ENCODE measurements at places on chromosomes 2 and 18. TPM values are rescaled to one million over a fixed set of nuclear protein-coding genes. Genes with fewer than 3 reads are reported as not detected.

GALNT13 gene
- not detected for polyA plus RNA-seq

TRIM43 gene
- not detected for polyA plus RNA-seq

NGEF gene
- not detected for polyA plus RNA-seq

NT5C1B gene
- polyA plus RNA-seq: 0.21 TPM

- H3K27me3 ChIP-seq: peaks cover 1% of the 10 kb centered on the region
- no peak for DNase-seq
- H3K27ac ChIP-seq: no peak overlapping the region
- H3K36me3 ChIP-seq: no peaks in the 10 kb centered on the region
These were observed 10.3 kb upstream of the PXDN start for GRCh38 chr2:1754461-1755170.

DNA sequence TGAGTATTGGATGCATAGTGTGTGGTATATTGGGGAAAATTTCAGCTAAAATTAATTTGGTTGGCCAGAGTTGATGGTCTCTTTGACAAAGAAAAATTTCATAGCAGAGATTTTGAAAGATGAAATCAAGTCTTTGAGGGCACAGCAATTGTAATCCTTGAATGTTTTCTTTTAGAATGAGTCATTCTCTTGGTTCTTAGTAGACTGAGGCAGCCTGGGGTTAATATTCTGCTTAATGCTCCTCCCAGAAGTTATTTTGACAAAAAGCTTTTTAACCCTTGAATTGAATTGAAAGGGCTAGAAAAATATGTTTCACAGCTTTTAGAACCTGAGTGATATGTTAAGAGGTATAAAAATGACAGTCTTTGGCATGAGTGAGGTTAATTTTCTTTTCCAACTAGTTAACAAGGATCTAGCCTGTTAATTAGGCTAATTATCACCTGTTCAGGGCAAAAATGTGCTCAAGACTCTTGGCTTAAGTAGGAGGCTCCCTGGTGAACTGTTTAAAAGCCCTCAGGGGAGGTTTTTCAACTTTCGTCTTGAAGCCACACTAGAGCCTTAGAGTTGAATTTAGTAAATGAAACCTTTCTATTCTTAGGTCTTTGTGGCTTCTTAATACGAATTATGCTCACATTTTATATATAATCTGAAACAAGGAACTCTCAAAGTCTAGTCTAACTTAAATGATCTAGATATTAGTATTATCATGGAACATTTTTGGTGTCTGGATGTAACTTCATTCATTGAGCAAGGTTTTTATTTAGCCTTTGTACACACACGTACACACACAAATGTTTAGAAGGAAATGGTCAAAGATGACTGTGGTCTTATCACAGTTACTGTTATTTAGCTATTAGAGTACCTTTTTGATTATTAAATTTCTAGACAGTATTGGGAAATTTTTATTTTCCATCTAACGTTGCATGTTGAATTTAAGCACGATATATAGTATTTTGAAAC lies 272.5 kb downstream of the ZNF407 start:
- H3K36me3 ChIP-seq: no peaks in the 10 kb centered on the region
- no peaks in the 10 kb centered on the region for H3K27me3 ChIP-seq
- H3K4me3 ChIP-seq: no peak overlapping the region
- no peaks in the 10 kb centered on the region for H3K4me1 ChIP-seq

DNA sequence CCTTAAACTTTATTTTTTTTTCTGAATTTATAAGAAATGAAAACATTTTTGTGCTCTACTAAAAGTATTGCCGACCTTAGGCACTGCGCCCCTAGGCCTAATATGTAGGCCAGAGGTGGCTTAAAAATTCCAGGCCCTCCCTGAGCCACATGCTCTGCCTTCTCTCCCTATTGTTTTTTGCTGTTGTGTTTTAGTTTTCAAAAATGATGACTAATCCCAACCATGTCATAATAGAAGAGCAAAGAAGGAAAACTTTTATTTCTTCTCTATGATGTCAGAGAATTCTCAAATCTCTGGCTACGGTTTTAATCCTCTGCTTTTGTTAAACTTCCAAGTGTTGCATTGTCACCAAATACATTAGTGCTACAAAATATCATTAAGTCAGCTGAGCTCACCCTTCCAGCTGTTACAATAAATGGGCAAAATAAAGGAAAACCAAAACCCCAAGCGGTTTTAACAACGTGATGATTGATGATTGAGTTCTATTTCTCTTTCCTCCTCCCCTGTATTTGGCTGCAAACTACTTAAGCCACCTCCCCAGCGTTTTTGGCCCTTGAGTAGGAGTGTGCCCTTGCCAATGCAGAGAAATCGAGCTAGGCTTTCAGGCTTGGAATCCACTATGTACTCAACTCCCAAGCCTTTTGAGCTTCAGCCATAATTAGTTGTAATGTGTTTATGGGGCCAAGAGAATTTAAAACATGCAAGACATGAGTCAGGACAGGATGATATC lies 163.5 kb upstream of the POU3F3 start:
- no peak overlapping the region for H3K27ac ChIP-seq
- H3K27me3 ChIP-seq: peaks cover 2% of the 10 kb centered on the region
- H3K4me3 ChIP-seq: no peak overlapping the region
- no peaks in the 10 kb centered on the region for H3K36me3 ChIP-seq
- no peak for DNase-seq

DNA sequence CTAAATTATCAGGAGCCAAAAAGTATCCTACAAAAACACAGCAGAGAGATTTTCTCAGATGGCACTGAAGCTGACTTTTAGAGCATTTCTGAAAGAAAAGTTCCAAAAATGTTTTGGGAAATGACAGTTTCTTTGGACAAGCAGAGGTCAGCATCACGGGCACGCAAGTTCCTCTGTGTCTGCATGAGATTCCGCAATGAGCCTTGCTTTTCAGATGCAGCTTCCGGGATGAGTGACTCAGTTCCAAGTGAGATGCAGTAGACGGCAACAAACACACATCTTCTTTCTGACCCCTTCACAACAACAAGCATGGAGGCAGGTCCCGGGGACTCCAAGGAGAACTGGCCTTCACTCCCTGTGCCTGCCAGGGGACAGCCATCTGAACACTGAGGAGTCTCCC lies 76.6 kb downstream of the EIPR1 start:
- peaks cover 21% of the 10 kb centered on the region for H3K4me1 ChIP-seq
- H3K27me3 ChIP-seq: peaks cover 4% of the 10 kb centered on the region
- H3K36me3 ChIP-seq: peaks cover 3% of the 10 kb centered on the region
- no peak for DNase-seq
- no peak overlapping the region for H3K4me3 ChIP-seq
- no peak overlapping the region for H3K27ac ChIP-seq

DNA sequence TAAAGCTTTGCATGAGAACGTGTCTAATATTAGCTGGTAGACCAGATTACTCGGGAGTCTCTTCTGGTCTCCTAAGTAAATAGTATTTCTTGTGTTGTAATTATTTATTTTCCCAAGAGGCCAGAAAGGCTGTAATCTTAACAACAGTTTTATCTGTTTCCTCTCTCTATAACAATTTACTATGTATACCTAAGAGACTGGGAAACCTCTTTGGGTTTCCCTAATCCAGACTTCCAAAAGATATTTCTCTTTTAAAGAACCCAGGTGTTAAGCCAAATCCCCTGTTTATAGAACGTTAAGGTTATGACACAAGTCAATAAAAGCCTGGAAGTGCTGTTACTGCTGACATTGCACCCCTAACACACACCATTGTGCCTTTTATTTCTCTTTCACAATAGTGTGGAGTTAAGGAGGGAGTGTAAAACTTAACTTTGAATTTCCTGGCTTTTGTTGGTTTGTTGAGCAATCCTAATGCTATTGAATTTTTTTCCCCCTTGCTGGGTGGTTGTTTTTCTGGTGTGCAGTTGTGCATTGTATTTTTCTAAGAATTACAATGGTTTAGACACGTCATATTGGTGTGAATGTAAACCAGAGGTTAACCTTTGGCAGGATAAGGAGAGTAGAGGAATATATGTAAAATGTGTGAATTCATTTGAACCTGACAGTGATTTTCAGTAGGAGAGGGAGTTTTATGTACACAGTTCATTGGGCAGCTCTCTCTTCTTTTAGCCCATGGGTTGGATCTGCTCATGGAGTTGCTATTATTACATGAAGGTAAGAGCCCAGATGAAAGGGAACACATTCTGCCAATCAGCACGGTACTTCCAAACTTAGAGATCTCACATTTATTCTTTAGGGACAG lies 192.8 kb downstream of the MTX2 start:
- H3K4me3 ChIP-seq: no peak overlapping the region
- no peak overlapping the region for H3K27ac ChIP-seq
- H3K36me3 ChIP-seq: no peaks in the 10 kb centered on the region
- no peaks in the 10 kb centered on the region for H3K4me1 ChIP-seq
- H3K27me3 ChIP-seq: peaks cover 6% of the 10 kb centered on the region

DNA sequence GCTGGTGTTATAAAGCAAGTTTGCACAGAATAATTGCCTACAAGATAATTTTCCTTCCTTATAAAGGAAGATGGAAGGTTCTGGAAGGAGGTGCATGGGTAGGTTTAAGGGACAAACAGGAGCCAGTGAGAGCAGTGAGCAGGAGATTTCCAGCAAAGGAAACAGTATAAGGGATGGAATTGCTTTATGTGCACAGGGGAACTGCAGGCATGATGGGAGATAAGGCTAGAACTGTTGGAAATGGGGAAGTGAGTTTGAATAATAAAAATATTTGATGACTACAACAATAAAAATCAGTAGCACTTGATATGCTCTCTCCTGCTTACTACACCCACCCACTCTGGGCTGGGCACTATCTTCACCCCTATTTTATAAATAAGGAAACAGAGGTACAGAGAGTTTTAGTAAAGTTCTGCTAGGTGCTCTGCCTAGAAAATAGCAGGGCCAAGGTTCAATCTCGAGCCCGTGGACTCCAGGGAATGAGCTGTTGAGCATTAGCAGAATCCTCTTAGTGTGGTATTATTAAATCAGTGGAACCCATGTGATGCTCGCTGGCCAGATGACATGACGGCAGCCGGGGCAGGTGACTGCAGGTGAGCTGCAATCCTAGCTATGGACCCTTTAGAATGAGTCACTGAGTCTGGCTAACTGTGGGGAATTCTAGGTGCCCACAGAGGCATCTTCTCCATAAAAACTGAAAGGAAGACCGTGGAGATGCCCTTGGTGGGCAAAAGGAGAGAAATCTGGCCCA lies 302.5 kb downstream of the PIEZO2 start:
- no peak overlapping the region for H3K27ac ChIP-seq
- no peaks in the 10 kb centered on the region for H3K4me1 ChIP-seq
- no peak for DNase-seq
- H3K4me3 ChIP-seq: no peak overlapping the region
- H3K27me3 ChIP-seq: peaks cover 1% of the 10 kb centered on the region

GRCh38 chr2:217996361-217996760 lies 6.4 kb downstream of the TNS1 start:
- H3K27me3 ChIP-seq: peaks cover 7% of the 10 kb centered on the region
- H3K4me3 ChIP-seq: no peak overlapping the region
- no peaks in the 10 kb centered on the region for H3K4me1 ChIP-seq
- no peak for DNase-seq
- no peaks in the 10 kb centered on the region for H3K36me3 ChIP-seq

GRCh38 chr18:67455890-67456501 lies 60.5 kb downstream of the DSEL start:
- H3K4me1 ChIP-seq: no peaks in the 10 kb centered on the region
- no peak for DNase-seq
- H3K4me3 ChIP-seq: no peak overlapping the region
- H3K27ac ChIP-seq: no peak overlapping the region

- H3K27ac ChIP-seq: no peak overlapping the region
- peaks cover 3% of the 10 kb centered on the region for H3K36me3 ChIP-seq
- H3K4me3 ChIP-seq: no peak overlapping the region
These were observed 25.2 kb upstream of the FRZB start for GRCh38 chr2:182891611-182892010.

DNA sequence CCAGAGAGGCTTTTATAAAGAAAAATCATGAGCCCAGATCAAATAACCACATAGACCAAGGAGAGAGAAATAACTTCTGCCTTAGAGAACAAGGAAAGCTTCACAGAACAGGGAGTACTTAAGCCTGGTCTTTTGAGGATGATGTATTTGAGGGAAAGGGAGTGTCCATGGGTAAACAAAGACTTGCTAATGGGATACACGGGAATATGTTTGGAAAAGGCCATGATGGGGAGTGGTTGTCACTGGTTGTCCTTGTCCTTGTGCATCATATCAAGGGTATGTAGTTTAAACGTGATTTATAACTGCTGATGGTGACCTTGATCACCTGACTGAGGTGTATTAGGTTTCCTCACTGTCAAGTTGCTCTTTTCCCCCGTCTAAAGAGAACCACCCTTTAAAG lies 169.9 kb downstream of the FAM210A start:
- no peak for DNase-seq
- peaks cover 7% of the 10 kb centered on the region for H3K36me3 ChIP-seq
- H3K4me1 ChIP-seq: peaks cover 4% of the 10 kb centered on the region
- H3K27ac ChIP-seq: no peak overlapping the region
- no peak overlapping the region for H3K4me3 ChIP-seq

DNA sequence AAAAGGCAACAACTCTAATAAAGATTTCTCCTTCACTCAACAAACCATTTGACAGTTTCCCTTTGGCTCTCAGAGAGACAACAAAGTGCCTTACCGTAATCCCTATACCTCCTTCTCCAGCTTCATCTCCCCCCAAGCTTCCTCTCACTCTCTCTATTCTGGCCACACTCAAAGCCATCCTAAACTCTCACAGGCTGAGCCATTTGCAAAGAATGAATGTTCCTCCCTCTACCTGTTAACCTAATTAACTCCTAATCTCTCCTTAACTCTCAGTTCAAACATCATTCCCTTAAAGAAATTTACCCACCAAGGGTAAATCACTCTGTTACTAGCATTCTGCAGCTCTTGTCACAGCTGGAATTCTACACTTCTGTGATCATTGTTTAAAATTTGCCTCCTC lies 38.2 kb downstream of the GFPT1 start:
- H3K4me1 ChIP-seq: no peaks in the 10 kb centered on the region
- H3K27ac ChIP-seq: no peak overlapping the region
- H3K27me3 ChIP-seq: no peaks in the 10 kb centered on the region

GRCh38 chr2:208847651-208848050 lies 441.1 kb downstream of the PTH2R start:
- DNase-seq: no peak
- no peak overlapping the region for H3K27ac ChIP-seq
- H3K27me3 ChIP-seq: no peaks in the 10 kb centered on the region
- no peak overlapping the region for H3K4me3 ChIP-seq
- H3K4me1 ChIP-seq: no peaks in the 10 kb centered on the region
- H3K36me3 ChIP-seq: no peaks in the 10 kb centered on the region

GRCh38 chr18:77049938-77050337 lies 82.6 kb downstream of the MBP start:
- peaks cover 9% of the 10 kb centered on the region for H3K36me3 ChIP-seq
- peaks cover 7% of the 10 kb centered on the region for H3K27me3 ChIP-seq
- no peak overlapping the region for H3K4me3 ChIP-seq
- H3K4me1 ChIP-seq: peaks cover 74% of the 10 kb centered on the region
- no peak for DNase-seq
- peak overlapping the region; percentile 64 for H3K27ac ChIP-seq

DNA sequence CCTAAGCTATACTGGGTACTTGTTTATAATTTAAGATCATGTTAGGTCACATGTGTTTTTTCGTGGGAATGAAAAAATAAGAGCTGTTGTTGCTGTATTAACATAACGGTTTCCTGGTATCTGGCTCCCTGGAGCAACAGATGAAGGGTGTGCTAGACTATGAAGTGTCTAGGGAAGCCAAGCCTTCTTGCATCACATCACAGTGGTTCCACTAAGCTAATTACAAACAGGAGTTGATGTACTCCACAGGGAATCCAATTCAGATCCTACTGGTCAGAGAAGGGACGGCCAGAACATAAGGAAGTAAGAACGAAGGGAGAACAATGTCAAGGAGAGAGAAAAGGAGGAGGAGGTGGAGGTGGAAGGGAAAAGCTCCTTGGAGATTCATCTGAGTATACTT lies 193.0 kb upstream of the CYP26B1 start:
- no peaks in the 10 kb centered on the region for H3K4me1 ChIP-seq
- no peak for DNase-seq
- no peak overlapping the region for H3K27ac ChIP-seq
- no peaks in the 10 kb centered on the region for H3K27me3 ChIP-seq
- H3K36me3 ChIP-seq: no peaks in the 10 kb centered on the region
- H3K4me3 ChIP-seq: no peak overlapping the region
